ENCODE measurements at places on chromosomes 1 and 21.
A peak's percentile ranks its signal among the peaks of the same experiment; 100 is the strongest.

GRCh38 chr21:33761441-33762036, 119.2 kb downstream of the ITSN1 start:
- no peak for DNase-seq

DNA sequence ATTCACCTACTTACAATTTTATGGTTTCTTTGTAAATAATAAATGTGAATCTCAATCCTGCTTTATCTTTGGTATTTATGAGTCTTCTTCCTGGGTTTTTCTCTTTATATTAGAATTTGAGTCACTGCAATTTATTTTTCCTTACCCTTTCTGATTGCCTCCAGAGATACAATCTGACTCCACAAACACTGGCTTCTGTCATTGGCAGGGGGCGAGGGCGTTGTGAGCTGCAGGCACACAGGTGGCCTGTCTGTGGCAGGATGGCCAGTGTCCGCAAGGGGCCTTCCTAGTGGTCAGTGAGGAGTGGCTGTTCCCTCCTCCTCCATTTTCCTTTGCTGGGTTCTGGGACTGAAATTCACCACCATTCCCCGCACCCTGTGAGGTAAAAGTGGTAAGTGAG, 2.0 kb upstream of the MTARC1 start:
- DNase-seq = no peak

DNA sequence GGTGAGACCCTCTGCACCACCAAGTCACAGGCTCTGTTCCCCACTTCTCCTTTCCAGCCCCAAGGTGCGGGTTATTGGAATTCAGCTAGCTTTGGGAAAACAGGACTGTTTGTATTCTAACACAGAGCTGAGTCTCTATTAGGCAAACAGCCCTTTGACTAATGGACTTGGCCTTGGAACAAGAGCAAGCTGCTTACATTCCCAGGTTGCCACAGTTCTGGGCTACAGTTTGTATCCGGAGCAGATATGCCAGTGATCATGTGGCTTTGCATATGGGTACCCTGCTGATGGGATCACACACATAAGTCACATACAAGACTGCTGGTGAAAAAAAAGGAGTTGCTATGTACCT, 110.5 kb upstream of the COA6 start:
- no peak for DNase-seq

GRCh38 chr1:8562222-8562621, 244.3 kb downstream of the SLC45A1 start:
- DNase-seq = no peak

GRCh38 chr1:43274125-43274803, 4.5 kb downstream of the TMEM125 start:
- DNase-seq = no peak

- DNase-seq = no peak
Observed at GRCh38 chr1:61233121-61233660, 150.8 kb downstream of the NFIA start.

- DNase-seq = no peak
Observed at GRCh38 chr1:212587888-212588510, 20.6 kb upstream of the ATF3 start.

GRCh38 chr1:157487096-157487495, 65.2 kb downstream of the FCRL5 start:
- DNase-seq = no peak

DNA sequence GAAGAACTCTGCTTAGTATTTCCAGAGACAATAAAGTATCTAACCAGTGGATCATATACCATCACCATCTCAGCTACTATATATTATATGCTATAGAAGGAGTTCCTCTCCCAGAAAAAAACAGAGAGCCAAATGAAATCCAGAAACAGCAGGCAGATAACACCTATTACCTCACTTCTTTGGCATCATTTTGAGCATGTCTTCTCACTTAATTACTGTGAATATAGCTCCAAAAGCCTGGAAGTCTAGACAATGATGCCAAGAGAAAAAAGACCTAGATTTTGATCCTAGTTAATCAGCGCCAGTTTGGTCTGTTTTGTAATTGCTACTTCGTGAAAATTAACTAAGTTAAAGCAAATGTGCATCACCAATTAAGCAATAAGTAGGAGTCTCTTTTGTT, 131.3 kb downstream of the EIF4G3 start:
- DNase-seq = no peak

DNA sequence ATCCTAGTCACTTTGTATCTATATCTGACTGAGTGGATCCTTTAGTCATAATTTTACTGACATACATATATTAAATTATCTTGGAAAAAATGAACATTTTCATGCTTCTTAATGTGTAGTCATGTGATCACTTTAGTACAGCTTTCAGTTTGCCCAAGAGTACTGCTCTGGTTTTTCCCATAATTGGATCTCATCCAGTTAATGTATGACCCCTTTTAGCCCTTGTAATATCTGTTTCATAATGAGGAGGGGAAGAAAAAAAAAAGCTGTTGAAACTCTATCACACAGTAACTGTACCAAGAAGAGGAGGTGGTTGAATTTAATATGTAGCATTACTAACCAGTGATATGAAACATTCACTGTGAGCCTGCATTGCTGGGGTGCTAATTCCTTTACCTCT, 328.7 kb downstream of the PTPRC start:
- DNase-seq = no peak

DNA sequence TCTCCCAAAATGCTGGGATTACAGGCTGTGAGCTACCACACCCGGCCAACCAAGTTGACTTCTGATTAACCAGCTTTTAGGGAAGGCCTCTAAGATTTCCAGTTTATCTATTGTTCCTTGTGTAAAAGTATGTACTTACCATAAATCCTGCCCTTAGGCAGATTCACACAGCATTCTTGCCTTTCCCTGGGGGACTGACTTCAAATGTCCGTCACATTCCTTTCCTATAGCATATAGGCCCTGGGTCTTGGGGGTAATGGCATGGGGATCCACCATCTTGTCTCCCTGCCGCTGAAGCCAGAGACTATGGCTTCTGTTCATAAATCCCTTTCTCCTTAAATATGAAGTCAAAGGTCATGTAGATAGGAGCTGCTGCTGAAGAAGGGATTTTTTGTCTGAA, 872 bp upstream of the PINK1 start:
- DNase-seq = no peak

GRCh38 chr1:6424000-6424565, 493 bp upstream of the ESPN start:
- DNase-seq = no peak

DNA sequence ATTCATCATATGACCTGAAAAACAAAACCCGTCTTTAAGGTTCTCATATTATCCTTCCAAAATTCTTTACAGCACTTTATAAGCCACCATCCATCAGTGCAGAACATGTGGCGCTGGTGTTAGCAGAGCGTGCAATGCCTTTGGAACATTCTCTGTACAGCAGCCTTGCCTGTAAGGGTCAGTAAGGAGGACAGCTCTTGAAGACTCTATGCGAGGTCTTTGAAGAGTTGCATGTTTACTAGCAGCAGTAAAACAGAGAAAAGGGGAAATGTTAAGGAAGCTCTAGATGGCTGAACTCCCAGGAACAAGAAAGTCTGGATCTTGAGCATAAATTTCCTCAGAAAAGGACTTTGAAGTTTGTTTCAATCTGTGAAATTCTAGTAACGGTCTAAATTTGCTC, 365.6 kb downstream of the DUSP10 start:
- no peak for DNase-seq

DNA sequence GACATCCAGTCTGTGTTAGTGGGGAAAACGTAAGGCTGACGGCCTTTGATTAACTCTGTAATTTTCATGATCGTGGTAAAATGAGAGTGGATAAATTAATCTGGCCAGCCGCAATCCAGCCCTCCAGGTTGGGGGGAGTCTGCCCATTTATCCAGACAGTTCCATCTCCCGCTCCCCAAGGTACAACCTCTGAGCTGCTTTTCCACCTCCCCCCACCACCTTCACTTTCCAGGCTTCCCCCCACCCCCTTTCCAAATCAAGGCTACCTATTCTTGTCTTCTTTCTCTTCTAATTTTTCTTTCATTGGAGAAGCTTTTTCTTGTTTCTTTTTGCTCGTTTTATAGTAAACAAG, 6.0 kb downstream of the MIER1 start:
- no peak for DNase-seq

DNA sequence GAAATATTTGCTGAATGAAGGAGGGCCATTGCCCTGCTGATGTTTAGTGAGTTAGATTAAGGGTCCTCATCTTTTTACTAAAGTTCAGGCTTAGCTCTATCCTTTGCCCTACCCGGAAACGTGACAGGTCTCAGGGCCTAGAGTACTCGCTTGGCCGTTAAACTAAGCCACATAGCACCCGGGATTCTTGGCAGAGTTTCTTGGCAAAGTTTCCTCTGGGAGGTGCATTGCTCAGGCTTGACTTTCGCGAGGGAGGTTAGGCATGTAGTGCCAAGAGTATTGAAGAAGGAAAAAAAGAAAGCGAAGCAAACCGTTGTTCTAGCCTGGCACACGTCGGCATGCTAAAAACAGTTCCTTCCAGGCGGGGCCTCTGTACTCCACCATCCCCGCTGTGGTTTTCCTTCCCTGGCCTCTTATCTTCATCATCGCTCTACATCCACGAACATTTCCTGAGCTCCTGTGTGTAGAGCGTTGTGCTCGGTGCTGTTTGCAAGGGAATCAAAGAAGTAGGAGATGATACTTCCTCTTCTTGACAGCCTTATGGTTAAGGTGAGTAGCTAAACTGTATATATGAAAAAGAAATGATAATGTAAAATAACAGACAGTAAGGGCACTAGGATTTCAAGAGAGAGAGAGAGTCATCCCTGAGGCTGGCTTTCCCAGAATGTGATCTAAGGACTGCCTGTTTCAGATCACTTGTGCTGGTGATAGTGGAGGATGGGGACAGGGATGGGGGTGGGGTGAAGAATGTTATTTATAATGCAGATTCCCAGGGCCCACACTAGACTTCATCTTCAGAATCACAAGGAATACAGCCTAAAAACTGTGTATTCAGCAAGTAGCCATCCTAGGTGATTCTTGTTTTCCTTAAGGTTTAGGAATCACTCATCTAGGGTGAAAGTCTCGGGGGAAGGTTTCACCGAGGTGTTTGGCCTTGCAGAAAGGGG, 18.8 kb downstream of the RNF220 start:
- DNase-seq = no peak

DNA sequence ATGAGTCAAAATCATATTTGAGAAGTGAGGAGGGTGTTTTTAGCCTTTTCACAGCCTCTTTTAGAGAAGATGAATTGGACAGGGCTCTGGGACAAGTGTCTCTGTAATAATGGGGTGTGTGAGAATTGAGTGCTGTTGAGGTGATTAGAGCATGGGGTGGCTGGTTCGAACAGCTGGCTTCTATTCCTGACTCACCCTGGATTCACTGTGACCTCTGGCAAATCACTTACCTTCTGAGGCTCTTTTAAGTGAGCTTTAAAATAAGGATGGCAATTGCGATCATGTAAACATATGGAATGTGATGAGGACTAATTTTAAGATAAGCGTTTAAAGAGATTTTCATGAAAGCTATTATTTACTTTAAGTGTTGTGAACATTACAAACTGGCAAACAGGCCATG, 243.4 kb downstream of the ADGRL2 start:
- DNase-seq = no peak

GRCh38 chr1:21816602-21817302, 4.7 kb downstream of the LDLRAD2 start:
- no peak for DNase-seq

- no peak for DNase-seq
Observed at GRCh38 chr1:114235960-114236359, 82.3 kb upstream of the SYT6 start.

DNA sequence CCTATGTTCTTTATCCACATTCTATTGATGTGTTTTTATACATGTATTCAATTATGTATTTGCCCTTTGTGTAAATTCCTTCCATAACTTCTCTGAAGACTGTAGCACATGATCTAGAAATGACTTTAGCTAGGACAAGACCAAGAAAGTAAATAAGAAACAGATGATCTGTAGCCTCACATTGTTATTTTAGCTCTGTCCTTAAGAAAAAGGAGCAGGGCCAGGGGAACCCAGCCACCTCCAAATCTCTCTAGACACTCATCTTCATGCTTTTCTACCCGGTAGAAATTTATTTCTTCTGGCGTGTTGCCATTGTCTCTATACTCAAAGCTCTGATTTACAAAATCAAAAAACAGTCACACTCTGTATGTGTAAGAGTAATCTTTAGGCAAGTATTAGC, 27.1 kb downstream of the CDC7 start:
- DNase-seq = no peak

DNA sequence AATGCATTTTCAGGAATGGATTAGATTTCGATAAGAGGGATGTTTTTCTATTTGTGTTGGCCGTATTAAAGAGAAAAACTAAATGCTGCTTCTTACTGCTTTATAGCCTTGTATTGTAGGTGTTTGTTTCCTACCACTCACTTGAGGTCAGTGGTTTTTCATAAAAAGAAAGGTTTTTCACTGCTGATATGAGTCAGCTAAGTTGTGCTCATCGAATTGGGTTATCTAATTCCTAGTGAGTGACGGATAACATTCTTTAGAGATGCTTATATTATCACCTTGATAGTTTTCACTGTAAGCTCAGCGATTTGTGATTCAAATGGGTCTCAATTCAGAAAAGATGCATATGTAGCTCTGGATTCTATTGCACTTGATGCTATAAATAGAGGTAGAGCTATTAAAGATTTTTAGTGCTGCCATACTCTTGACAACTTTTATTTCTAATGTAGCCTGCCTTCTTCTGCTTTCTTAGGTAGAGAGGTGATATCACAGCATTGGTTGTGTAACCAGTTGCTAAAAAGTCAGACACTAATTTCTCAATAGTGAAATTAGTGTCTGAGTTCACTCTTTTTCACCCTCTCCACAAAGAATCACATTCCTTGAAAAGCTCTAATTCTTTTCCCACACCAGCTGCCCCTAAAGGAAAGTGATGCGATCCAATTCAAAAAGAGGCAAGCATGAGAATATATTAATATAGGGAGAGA, 180.0 kb downstream of the RASAL2 start:
- DNase-seq = no peak

DNA sequence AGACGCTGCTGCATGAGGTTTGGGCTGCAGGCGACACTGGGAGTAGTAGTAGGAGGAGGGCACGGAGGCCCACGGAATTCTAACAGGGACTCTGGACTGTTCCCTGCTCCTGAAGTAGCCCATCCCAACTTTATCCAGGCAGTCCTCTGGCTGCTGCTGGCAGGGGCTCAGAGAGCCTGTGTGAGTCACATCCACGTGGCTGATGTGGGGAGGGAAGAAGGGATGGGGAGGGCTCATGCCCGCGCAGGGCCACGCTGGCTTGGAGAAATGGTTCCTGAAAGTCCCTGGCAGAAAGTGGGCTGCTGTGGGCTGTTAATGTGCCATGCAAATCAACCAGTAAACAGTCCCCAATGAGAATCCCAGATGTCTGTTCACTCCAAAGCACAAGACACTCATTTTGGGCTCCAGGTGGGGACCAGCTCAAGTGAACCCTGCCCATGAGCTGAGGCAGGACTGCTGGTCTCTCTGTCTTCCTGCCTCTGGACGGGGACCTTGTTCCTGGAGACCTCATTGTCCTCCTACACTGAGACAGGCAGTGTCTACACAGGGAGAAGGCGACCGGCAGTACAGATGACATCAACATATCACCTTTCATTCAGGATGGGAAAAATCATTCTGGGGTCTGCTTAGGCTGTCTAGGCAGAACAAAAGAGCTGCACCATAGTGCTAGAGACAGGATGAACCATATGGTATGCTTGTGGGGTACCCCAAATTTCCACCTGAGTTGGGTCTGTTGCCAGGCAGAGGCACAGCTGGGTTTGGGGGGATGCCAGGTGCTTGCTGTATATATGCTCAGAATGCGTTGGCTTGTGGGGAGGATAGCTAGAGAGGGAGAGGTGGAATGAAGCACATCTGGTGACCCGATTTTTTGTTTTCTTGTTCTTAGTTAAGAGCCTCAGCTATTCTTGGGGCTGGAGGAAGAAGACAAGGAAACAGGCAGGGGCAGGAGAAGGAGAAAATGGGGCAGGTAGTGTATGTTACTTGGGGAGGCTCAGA, 57.9 kb upstream of the FMOD start:
- DNase-seq = peak; percentile 19

Data from amygdala (tissue), 56 donors.